NCI-H2171 (cell line): ENCODE measurements at places on chromosomes 7 and 10.

GRCh38 chr10:72013202-72013945, 49.2 kb downstream of the CHST3 start:
- no peak for DNase-seq

- no peak for DNase-seq
Measured at GRCh38 chr10:61869774-61870525, 31.5 kb upstream of the ARID5B start.

DNA sequence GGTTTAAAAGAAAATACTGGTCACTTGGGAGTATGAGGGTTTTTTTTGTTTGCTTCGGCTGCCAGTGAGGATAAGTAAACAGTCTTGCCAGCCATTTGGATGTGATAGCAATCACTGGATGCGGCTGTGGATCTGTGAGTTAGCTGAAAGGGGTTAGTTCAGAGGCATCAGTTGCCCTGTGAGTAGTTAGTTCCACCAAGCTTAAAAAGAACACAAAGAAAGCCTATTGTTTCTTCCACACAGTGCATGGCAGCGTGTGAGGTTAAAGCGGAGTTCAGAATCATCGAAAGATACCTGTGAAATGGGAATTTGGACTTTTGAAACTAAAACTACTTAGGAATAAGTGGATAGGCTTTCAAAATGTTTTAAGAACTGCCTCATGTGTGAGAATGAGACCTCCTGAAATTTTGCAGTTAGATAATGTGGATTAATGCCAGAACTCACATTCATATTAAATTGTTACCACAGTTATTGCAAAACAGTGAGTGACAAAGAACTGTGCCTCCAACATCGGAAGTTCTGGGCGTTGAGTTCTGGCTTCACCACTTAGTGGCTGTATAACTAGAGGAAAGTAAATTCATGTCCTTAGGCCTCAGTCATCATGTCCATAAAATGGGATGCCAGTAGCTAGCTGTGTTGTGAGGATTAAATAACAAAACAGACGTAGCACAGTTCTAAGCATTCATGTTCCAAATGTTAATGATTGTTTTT, 31.3 kb downstream of the KIAA1217 start:
- DNase-seq, result no peak

DNA sequence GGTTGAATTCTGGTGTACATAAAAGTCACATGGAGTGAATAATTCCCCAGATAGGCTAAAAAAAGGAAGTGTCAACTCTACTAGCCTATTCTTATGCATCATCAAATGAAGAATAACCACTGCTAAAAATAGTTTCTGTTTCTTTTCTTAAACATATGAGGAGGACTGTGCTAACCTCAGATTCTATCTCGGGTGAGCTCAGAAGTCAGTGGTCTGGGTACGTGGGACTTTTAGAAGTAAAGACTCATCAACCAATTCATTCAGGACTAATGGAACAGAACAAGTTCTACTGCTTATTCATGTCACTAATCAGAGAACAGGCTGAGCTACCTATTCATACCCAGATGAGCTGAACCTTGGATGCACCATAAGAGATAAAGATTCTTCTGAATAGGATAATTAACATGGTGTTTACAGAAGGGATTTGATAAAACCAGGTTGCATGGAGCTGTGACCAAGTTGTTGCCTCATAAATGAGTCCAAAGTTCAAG, 9.5 kb upstream of the ASAH2 start:
- DNase-seq, result no peak
